ENCODE measurements at places on chromosomes 7 and 10.

GRCh38 chr10:114708717-114709335 lies 50.8 kb upstream of the ABLIM1 start:
- no peak for DNase-seq

DNA sequence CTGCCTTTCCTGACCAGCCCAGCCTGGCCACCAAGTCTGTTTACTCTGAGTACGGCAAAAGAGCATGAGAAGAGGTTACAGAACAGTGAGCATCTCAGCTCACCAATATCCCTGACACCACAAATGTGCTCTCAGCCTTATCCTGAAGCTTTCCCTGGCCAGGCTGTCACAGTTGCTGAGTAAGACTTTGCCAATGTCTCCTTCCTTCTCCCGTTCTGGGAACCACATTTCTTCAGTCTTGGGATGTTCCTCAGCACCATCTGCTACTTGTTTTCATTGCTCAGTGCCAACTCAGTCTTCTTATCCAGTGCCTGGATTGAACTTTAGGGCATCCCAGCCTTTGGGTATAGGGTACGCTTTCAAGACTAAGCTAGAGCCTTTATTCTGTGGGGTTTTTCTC lies 7.1 kb upstream of the KCNIP2 start:
- DNase-seq: no peak

- DNase-seq: no peak
Measured at GRCh38 chr10:59374916-59375315, 12.6 kb upstream of the FAM13C start.

GRCh38 chr10:74373059-74373458 lies 222.0 kb downstream of the ADK start:
- no peak for DNase-seq

GRCh38 chr10:68559251-68559650 lies 886 bp upstream of the TET1 start:
- DNase-seq: no peak

- DNase-seq: no peak
Measured at GRCh38 chr10:54496852-54497251, 304.2 kb downstream of the PCDH15 start.

- no peak for DNase-seq
Measured at GRCh38 chr7:78487464-78487863, 688.9 kb downstream of the PHTF2 start.

DNA sequence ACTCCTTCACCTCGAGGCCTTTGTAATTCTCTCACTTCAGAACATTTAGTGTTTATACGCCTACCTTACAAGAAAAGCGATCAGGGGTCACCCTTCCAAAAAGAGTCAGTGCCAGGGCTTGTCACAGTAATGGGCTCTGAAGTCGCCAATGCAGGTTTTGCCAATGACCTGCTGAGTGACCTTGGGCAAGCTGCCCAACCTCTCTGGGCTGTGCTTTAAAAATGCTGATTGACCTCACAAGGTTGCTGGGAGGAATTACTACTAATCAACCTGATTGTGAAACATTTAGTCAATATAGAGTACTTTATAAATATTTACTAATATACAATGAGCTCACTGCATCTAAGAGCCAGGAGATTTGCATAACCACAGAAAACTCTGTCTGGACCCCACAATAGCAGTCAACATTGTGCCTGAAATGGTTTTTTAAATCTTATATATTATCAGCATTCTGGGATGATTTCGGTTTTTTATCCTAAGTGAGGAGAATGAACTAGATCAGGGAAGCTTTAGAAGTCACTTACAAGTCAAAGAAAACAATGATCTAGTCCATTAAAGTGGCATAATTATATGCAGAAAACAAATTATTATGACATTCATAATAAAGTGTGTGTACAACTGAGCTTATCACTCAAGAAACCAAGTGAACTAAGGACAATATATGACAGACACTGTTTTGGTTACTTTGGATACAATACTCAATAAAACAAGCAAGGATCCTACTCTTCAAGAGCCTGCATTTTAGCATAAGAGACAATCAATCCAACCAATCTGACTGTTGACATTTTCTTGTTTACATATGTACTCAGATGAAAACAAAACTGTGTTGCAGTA lies 290.5 kb downstream of the SORCS1 start:
- no peak for DNase-seq

DNA sequence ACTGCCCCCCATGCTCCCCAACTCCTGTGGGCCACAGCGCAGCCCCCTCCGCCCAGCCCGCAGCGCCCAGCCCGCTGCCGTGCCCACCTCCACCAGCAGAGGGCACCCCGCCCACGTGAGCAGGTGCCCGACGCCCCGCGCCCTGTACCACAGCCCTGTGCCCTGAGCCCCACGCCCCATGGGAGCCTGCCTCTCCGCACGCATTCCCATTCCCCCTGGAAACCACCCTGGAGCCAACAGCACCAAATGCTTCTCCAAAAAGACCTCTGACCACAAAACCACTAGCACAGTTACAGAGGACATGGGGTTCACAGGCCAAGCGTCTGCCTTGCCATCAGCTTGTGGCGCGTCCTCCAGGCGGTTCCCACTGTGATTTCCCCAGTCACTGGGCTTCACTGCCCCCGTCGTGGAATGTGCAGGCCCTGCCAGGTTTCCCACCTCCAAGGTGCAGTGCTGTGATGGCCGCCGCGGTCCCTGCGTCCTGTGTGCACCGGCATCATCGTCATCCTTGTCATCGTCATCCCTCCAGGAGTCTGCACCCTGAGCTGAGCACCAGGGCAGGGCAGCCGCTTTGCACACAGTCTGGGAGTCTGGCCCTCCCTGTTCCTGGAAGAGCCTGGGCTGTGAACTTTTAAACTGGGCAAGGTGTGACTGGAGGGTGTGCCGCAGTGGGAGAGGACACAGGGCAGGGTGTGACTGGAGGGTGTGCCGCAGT lies 61.7 kb downstream of the PWWP2B start:
- no peak for DNase-seq

All from NCI-H510A (cell line).